ENCODE measurements at places on chromosomes 12 and 14.

DNA sequence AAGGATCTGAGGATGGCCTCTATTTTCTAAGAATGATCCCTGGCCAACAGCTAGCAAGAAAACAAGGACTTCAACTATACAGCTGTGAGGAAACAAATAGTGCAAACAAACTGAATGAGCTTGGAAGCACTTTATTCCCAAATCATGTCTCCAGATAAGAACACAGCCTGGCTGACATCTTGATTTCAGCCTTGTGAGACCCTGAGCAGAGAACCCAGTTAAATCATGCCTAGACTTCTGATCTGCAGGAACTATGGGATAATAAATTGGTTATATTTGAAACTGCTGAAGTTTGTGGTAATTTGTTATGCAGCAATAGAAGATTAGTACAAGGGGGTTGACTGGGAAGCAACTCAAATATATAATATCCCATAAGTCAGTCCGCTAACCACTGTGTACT, 183.9 kb upstream of the BMP4 start:
- no peak for DNase-seq

- DNase-seq, result peak; percentile 93
Measured at GRCh38 chr14:103110681-103111231, 12.5 kb upstream of the TNFAIP2 start.

- no peak for DNase-seq
Measured at GRCh38 chr12:130064999-130065398, 97.3 kb upstream of the FZD10 start.

- DNase-seq, result no peak
Measured at GRCh38 chr12:57428965-57429364, 1.9 kb downstream of the R3HDM2 start.

DNA sequence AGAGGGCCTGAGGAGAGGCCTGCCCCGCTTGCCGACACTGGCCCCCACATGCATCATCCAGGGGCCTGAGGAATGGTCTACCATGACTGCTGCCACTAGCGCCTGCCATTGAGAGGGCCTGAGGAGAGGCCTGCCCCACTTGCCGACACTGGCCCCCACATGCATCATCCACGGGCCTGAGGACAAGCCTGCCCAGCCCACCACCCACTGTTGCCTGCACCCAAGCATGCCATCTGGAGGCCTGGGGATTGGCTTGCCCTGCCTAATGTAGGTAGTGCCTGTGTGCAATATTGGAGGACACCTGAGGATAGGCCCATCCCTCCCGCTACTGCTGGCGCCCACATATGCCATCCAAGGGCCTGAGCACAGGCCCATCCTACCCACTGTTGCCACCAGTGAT, 24.4 kb downstream of the CYP46A1 start:
- no peak for DNase-seq

DNA sequence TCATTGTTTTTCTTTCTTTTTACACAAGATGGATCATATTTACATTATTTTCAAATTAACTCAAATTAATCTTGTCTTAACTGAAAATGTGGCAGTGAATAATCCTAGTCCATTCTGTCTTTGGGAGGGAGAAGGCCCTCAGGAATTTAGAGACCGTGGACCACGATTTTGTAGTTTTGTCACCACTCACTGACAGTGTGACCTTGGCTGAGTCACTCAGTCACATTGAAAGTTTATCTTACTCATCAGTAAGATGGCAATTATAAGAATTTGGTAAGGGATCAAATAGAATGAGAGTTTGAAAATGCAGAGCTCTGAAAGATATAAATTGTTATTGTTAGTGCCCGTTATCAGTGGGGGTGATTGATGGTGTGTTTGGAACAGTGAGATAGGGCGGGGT, 16.4 kb downstream of the FOXJ2 start:
- no peak for DNase-seq

All from PC-9 (cell line).